ENCODE measurements at places on chromosomes 2 and 18.

- DNase-seq = no peak
Observed at GRCh38 chr2:123687064-123687463, 338.0 kb upstream of the CNTNAP5 start.

GRCh38 chr2:204846471-204846870 lies 301.2 kb downstream of the PARD3B start:
- no peak for DNase-seq

DNA sequence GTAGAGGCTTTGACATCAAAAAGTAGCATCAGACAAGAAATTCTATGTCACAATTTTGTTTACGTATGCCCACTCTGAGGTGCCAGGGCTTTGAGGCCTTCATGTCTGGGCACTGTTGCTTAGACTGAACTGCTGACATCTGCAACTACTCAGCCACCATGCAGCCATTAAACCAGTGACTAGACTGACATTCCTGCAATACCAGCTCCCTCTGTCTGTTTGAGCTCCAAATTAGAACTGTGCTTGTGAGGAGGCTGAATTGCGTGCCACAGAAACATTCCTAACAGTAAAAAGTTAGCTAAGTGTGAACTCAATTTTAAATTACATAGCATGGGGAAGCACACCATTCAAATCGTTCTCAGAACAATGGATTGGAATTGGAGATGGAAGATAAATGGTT lies 163.2 kb downstream of the INSIG2 start:
- no peak for DNase-seq

DNA sequence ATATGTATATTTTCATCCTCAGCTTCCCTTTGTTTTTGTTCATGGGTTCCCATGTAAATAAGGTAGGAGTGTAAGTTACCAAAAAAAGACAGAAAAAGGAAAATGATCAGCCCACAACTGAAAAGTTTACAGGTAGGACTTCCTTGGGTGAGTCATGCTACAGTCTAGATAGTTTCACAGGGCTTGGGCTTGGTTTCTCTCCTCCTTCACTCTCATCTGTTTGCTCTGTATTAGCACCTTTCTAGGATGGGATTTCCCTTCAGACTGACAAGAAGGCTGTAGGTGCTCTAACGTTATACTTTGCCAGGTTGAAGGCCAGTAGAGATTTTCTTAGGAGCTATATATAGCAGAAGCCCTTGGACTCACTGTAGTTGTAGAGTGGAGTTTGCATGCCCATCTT lies 57.9 kb downstream of the FAM171B start:
- peak; percentile 2 for DNase-seq

DNA sequence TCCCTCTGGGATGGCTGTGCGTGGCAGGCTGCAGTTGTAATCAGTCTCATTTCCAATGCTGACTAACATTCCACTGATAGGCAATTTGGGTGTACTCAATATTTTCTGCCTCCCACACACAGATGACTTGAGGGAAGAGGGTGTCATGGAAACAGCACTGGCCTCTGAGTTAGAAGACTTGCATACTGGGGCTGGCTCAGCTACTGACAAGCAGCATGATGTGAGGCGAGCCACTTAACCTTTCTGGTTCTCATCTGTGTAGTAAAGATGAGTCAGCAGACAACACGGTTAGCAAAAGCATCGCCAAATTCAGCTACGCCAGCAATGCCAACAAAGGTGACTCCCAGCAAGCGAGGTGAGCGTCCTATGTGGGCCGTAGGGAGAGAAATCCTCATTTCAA lies 73.5 kb downstream of the COLEC12 start:
- peak; percentile 14 for DNase-seq

DNA sequence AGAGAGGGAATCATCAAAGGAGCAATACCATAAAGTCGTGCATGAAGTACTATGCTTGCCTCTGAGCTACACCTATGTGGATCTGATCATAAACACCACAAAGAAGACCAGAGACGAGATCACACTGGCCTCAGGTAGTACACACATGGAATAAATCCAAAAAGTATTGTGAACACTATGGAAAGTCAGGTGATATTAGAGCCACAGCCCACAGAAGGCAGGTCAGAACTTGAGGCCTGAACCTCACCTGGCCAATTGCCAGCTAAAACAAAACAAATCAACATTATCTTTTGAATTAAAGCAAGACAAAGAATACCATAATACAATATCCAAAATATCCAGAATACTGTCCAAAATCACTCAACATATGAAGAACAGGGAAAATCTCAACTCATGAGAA lies 371.1 kb downstream of the NCKAP5 start:
- no peak for DNase-seq

GRCh38 chr2:79219383-79219988 lies 59.9 kb upstream of the REG3A start:
- DNase-seq = peak; percentile 49

- no peak for DNase-seq
Observed at GRCh38 chr18:22005191-22005841, 164.1 kb upstream of the GATA6 start.

DNA sequence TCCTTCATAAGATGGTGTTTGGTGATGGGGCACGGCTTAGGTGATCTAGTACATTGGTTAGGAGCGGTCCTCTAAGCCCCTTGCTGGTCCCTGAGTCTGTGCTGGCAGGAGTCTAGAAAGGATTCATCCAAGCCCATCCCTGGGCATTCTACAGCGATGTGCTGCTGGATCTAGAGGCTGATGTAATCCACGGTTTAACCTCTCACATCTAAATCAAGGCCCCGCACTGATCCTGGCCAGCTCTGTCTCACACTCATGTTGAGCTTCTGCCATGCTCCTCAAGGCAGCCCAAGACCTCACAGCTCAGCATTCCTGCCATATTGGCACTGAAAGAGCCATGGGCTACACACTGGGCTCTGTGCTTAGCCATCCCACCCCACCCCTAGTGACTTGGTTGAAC lies 664.8 kb downstream of the STK39 start:
- DNase-seq = no peak

DNA sequence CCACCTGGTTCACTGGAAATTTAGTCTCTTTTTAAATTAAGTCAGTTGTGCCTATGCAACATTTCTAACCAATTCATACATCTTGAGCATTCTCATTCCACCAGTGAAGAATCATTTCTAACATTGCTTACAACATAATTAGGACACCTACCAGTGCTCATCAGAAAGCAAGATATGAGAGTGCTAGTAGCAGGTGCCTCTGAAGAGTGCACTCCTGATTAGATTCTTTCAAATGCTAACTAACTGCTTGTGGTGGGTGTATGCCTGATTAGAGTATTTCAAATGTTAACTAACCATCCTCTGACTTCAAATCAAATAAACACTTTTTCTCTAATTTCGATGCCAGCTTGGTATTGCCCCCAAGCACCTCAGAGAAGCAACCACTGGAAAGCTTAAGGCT lies 124.3 kb upstream of the DNAJC10 start:
- no peak for DNase-seq

- DNase-seq = peak; percentile 38
Observed at GRCh38 chr2:233063269-233063975, 3.3 kb downstream of the INPP5D start.

DNA sequence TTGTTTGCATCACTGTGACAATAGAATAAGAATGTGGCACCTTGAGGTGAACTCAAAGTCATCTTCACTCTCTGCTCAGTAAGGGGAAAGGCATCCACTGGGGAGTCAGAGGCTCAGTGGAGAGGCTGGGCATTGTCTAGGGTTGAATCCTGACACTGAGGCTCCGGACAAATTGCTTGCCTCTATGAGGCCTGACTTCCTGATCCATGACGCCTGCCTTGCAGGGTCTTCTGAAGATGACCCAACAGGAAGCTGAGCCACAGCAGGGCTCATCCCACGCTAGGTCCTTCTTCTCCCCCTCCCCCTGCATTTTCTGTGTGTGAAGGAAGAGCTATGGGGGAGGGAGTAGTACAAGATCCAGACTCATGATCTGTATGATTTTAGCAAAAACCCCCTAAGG lies 265.1 kb downstream of the SH3BP4 start:
- no peak for DNase-seq

GRCh38 chr2:137002896-137003295 lies 237.6 kb downstream of the THSD7B start:
- no peak for DNase-seq

DNA sequence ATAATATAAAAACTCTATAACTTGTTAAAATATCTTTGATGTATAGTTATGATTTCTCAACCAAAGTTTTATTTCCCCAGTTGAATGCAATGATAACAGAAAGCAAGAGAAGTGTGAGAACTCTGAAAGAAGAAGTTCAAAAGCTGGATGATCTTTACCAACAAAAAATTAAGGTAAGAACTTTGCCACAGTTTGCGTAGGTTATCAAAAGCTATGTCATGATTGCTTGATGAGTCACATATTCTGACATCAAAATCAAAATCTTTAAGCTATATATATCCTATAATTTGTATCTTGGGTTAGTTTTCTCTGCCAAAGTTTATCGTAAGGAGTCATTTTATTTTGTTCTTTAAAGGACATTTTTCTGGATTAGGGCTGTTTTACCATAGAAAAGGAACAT lies 35.0 kb downstream of the NDC80 start:
- DNase-seq = no peak

GRCh38 chr2:14678761-14679160 lies 46.2 kb downstream of the LRATD1 start:
- no peak for DNase-seq

DNA sequence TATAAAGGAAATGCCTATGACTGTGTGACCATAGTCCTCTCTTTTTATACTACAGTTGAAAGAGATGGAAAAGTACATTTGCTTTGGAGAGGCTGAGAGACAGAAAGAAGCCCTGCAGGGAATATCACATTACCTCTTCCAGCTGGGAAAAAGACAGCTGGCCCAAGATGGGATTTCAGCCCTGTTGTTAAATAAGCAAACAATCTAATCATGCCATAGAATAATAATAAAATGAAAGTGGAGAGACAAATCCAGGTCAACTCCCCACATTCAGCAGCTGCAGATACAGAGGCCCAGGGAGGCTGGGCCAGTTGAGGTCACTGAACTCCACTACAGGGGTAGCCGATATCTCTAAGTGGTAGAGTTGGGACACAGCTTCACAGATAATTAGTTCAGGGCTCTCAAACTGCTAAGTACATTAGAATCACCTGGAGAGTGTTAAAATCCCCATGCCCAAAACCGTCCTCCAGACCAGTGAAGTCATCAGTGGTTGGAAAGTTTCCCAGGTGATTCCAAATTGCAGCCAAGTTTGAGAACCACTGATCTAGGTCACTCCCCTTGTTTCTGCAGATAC lies 81.9 kb downstream of the MOGAT1 start:
- no peak for DNase-seq

GRCh38 chr2:222569826-222570225 lies 86.1 kb downstream of the FARSB start:
- no peak for DNase-seq

DNA sequence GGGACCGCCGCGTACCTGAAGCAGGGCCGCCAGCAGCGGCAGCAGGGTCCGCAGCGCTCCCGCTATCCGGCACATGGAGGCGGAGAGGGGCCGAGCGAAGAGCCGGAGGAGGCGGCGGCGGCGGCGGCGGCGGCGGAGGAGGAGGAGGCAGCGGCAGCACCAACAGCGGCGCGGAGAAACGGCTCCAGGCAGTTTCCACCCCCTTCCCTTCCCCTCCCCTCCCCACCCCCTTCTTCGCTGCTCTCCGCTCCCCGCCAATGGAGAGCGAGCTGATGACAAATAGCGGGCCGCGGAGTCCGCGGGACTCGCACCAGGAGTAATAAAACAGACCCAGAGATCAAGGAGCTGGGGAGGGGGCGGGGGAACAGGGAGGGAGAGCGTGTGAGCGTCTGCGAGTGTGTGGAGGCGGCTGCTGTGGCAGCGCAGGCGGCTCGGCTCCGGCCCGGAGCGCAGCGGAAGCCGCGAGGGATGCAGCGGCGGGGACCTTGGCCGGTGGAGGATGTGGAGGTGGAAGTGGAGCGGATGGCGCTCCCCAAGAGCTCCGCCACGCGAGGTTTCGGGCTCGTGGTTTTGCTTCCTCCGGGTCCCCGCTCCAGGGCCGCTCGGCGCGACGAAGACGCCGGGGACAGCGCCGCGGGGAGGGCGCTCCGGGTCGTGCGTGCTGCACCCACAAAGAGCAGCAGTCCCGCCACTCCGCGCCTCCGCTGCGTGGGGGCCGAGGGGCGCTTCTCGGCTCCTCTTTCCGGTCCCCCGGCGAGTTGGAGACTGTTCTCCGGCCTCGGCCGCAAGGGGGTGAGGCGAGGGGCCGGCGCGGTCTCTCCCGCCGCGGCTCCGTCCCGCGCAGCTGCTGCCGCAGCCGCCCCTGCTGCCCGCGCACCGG lies at the start of gene CDH2:
Gene CDH2, minus strand, starts transcription at position 183 of the 880 bp plus-strand sequence. Its CDS starts 108 bp downstream, at position 75.
- DNase-seq = peak; percentile 40

DNA sequence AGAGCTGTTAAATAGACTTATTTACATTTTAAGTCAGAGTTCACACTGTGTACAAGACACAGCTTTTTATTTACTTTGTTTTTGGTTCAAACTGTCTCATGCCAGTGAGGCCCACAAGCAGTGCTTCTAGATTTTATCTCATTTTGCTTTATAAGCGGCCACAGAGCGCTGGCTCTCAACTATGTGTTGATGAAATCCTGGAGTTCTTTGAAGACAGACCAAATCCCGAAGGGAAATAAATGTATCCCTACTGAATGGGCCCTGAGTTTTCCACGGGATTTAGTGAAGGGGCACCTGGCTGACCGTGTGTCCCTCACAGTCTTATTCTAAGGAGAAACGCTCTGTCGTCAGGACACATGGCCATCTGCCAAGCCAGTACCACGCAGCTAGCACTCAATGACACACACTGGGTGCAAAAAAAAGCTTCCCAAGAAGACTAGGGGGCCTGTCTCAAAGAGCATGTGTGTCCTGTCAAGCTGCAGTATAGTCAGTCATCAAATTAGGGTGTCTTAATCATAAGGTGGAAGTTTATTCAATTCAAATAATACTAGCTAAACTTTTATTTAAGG lies 23.4 kb downstream of the LYPD1 start:
- no peak for DNase-seq

DNA sequence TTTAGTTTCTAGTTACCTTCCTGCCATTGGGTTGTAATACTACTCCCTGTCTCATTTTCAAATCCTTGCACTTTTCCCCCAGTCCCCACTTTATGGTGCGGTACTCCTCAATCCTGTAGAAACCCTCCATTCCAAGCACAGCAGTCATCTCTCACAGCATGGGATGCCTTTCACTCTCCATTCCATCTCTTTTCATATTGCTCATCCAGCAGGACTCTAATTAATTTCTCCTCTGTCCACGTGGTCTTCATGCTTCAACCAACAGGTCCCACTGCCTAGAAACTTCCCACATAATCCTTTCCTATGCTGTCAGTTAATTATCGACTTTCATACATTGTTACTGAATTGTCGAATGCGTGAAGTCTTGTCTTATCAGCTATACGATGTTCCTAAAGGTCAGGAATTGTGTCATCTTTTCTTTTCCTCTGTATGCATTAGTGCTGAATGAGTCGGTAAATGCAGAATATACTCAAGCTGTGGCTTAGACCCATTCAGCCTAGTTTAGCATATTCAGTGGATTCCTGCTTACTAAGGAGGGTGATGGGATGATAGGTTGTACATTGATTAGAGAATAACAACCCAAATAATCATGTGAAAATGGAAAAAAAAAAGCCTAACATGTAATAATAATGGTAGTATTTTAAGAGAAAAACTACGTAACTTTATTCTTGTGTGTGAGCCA lies 89.7 kb downstream of the CRIM1 start:
- DNase-seq = no peak

Measured in activated CD4-positive, alpha-beta T cell treated with anti-CD3 and anti-CD28 coated beads, Interleukin-2, Interleukin-6, amounts not matched to agents 100 ng/mL and 50 ng/mL, durations not matched to agents 16 hours and 8 hours (primary cell).